Hindlimb muscle (tissue), 1 donor: ENCODE measurements at places on chromosomes 11 and 22.
A peak's percentile ranks its signal among the peaks of the same experiment; 100 is the strongest.

GRCh38 chr22:38754751-38755154 lies 1.0 kb downstream of the SUN2 start:
- peak; percentile 31 for DNase-seq

DNA sequence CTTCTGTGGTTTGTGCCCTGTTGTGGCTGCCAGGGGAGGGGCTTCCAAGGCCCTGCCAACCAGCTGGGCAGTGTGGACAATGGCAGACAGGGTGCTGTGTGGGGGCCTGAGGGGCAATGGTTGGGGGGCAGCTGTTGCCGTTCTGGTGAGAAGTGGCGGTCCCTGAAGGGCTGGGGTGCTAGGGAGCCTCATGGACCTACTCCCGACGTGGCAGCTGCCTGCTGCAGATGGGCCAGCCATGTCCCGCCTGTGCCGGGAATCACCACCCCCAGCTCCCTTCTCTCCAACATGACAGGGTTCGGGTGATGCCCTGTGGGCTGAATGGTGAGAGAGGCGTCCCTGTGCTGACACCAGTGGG lies 74.2 kb downstream of the KCNQ1 start:
- DNase-seq, result no peak

DNA sequence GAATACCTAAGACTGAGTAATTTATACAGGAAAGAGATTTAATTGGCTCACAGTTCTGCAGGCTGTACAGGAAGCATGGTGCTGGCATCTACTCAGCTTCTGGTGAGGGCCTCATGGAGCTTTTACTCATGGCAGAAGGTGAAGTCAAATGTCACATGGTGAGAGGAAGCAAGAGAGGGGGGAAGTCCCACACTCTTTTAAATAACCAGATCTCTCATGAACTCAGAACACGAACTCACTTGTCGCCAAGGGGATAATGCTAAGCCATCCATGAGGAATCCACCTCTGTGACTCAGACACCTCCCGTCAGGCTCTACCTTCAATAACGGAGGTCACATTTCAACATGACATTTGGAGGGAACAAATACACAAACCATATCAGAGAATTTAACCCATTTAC lies 42.2 kb downstream of the BIRC2 start:
- DNase-seq, result no peak

GRCh38 chr11:134066943-134067885 lies 1.7 kb upstream of the JAM3 start:
- no peak for DNase-seq

- no peak for DNase-seq
Observed at GRCh38 chr11:35747668-35748067, 85.1 kb downstream of the TRIM44 start.

- peak; percentile 43 for DNase-seq
Observed at GRCh38 chr11:6315811-6316425, 4.4 kb downstream of the CAVIN3 start.

GRCh38 chr22:49666146-49666809 lies 161.4 kb downstream of the BRD1 start:
- no peak for DNase-seq

- no peak for DNase-seq
Observed at GRCh38 chr11:65417702-65418430, 4.7 kb upstream of the NEAT1 start.

- no peak for DNase-seq
Observed at GRCh38 chr22:27906241-27906640, 12.8 kb downstream of the PITPNB start.

DNA sequence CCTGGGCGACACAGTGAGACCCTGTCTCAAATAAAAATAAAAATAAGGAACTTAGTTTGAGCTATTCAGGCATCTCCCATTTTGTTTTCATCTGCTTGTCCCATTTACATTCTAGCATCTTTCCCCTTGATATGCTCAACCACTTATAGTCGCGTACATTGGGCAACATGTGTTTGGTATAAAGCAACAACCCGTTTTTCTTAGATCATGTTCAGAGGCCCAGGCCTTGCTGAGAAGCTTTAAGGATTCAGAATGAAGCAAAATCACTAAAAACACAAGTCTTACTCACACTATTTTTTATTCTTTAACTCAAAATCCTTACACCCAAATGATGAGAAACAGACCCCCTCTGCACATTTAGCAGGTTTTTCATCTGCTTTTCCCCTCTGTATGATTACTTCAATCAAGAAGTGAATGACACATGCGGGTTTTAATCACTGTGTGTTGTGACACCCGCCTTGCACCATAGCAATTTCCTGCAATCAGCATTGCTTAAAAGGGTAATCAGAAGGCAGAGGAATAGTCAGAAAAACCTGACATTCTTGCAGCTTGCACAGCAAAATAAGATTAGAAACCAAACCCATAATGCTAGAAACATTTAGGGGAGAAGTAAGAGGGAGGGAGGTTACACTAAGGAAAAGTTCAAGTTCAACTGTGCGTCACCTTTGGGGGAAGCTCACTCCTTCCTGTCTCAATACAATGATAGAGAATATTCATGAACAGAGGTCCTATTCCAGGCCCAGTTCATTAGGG lies 25.9 kb downstream of the ALG9 start:
- no peak for DNase-seq

DNA sequence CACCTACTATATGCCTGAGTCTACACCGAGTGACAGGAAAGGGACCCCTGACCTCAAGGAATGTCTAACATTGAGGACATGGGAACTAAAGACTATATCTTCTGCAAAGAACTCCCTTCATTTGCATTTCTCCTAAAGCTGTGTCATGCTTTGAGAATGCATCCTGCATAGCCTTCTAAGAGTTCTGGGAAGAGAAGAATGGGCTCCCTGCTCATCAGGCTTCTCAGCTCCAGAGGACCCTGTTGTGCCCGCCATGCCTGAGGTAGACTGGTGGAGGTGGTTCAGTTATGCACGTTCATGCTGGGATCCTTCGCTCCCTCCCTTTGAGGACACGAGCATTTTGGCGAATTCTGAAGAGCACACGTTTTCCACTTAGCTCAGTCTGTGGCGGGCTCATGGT lies 63.3 kb downstream of the GRIK4 start:
- DNase-seq, result no peak

DNA sequence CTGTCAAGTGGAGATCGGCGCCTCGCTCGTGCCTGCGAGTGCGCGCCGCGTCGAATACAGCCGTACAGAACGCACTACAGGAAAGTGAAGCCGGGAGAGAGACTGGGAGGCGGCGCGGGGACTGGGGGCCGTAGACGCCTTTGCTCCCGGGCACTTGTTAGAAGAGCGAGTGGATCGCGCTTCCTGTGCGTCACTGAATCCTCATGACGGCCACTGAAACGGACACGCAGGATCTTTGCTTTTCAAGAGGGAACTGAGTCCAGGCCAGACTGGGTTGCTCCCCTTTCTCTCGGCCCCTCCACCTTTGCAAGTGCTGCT lies 314 bp downstream of the RIC8A start:
- DNase-seq, result no peak
